ENCODE measurements at places on chromosomes 5 and 9.

DNA sequence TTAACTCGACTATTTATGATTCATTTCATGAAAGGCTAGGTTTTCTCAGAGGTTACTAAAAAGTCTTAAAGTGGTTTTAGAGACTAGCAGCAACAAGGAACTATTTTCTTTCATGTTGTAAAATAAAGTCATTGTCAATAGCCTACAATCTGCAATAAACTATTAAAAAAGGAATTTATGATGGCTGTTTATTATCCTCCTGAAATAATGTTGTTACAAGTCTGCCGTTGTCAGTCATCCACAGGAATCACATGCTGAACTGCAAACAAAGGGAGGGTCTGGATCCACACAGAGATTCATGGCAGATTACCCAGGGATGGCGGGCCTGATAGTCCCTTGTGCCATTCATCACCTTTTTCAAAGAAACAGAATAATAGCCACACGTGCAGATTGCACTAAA is 49.2 kb downstream of the TMEM174 start:
- DNase-seq, result no peak

- DNase-seq, result no peak
Measured at GRCh38 chr9:132063281-132063680, 16.4 kb downstream of the MED27 start.

DNA sequence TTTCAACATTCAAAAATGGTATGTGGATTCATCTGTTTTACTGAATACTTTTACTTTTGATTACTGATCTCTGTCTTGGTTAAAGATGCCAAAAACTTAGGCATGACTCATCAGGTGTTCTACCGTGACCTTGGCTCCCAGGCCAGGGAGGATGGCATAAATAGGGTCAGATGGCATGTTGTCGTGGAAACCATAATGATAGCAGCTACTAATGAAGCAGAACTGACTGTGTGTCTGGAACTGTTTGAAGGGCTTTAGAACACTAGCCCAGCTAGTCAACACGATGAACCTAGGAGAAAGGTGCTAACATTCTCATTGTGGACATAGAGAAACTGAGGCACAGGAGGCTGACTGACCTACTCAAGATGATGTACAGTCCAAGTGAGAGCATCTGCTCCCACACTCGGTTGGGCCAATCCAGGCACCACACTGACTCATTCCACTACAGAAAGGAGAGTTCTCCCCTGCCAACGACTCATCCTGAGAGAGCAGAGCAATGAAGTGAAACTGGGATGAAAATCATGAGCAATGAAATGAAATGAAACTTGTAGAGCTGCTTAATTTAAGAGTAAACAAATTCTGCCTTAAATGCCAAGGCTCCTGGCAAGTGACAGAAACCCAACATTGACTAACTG is 116.0 kb downstream of the TENT4A start:
- DNase-seq, result peak; percentile 40

GRCh38 chr9:115691693-115692092 is 461.9 kb upstream of the PAPPA start:
- DNase-seq, result no peak

GRCh38 chr5:92917044-92917443 is 664.0 kb downstream of the NR2F1-AS1 start:
- DNase-seq, result no peak

- DNase-seq, result no peak
Measured at GRCh38 chr9:131334629-131335367, 45.3 kb downstream of the PLPP7 start.

GRCh38 chr9:35816708-35817107 is 1.9 kb upstream of the HINT2 start:
- DNase-seq, result no peak

DNA sequence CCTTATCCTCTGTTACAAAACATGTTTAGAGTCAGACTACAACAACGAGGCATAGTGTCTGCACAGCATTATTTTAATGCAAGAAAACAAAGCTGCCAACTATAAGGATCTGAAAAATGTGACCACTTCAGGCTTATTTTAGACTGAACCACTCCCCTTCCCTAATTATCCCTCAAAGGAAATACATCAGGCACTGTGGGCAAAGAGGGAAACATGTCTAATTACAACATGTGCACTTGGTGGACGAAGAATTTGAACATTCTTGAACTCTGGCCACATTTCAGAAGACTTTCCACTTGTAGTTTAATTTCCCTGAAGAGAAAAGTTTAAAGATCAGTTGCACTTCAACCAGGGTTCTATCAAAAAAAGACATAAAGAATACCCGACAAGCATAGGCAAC is 3.8 kb downstream of the MTMR12 start:
- DNase-seq, result no peak

GRCh38 chr9:10443868-10444204 is 169.0 kb downstream of the PTPRD start:
- no peak for DNase-seq

DNA sequence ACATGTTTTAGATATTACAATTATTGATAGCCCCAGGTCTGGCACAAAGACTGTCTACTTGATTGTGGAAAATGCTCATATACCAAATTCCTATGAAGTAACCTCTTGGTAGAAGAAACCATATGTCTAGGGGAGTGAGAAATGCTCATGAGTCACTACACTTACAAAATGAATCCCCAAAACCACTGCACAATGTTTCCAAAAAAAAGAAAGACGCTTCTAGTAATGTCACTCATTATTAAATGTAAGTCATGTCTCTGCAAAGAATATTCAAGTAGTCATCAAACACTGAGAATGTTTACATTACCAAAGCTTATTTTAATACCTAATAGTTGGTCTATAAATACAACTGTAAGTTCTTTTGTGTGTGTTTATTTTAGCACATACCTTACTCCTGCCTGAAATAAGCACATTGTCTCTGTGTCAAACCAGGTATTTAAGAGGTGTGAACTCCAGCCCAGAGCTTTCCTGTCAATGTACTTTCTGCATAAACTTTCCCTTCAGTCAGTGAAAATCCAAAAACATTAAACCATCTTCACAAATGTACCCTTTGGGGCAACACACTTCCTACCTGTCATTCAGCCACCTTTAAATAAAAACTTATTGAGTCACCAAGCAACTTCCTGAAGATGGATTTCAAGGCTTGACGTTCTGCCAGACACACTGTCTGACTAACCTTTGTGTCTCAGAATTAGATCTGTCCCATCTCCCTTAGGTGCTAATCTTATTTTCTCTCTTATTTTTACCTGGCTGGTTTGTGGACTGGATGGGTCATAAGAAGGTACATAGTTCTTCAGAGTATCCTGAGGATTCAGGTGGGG is 194.0 kb downstream of the NFIB start:
- DNase-seq, result no peak

- no peak for DNase-seq
Measured at GRCh38 chr5:177958696-177959095, 37.3 kb downstream of the PROP1 start.

- DNase-seq, result no peak
Measured at GRCh38 chr5:14407051-14407450, 174.5 kb upstream of the OTULINL start.

DNA sequence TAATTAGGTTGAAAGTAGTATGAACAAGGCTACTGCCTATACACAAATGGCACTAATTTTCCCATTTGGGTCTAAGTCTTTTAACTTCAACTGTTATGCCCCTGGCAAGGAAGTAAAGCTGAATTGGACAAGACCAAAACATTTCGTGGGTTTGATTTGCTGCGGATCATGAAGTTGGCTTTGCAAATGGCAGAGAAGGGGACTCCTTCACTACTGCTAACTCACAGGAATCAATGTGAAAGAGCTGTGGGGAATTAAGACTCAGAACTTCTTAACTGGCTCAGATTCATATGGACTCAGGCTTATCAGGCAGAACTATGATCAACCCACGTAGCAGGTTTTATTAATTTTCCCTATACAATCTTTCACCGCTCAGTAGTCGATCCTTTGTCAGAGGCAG is 73.8 kb upstream of the IFNE start:
- DNase-seq, result no peak

DNA sequence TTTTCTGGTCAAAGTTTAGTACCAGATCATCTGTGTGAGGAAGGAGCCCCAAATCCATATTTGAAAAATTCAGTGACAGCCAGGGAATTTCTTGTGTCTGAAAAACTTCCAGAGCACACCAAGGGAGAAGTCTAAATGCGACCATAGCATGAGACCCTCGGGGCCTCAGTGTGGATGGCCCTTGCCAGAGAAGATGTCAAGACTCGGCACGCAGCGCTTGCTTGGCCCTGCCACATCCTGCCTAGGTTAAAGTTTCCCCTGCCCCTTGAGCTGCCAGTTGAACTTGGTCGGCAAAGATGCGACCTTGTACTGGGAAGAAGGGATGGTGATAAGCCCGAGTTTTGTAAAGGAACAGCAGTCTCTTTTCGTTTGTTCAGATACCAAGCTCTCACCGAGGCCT is 65.8 kb downstream of the IL31RA start:
- DNase-seq, result no peak

DNA sequence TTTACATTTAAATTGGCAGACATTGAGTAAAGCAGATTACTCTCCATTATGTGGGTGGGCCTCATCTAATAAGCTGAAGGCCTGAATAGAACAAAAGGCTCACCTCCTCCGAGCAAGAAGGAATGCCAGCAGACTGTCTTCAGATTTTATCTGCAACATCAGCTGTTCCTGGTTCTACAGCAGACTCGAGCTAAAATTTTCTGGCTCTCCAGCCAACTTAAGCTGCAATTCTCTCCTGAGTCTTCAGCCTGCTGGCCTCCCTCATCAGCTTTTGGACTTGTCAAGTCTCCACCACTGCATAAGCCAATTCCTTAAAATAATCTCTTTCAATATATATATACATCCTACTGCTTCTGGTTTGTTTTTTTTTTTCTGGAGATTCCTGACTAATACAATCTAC is 12.5 kb downstream of the TRPM3 start:
- DNase-seq, result no peak

GRCh38 chr5:65024681-65025080 is 256.0 kb downstream of the CWC27 start:
- no peak for DNase-seq

DNA sequence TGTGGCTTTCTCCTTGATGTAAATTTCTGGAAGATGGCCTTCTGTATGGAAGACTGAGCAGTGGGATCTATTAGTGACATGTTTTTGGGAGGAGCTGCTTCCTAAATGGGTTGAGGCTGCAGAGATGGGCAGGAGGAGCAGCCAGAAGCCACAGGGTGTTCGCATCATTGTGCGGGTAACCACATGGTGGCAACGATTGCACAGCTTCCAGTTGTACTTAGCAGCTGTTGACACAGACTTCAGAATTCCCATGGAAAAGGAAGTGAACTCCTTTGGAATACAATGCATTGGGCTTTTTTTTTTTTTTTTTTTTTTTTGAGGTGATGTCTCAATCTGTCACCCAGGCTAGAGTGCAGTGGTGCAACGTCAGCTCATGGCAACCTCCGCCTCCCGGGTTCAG is 297.3 kb downstream of the NR3C1 start:
- no peak for DNase-seq

All from activated T-cell treated with anti-CD3 and anti-CD28 coated beads for 24 hours (primary cell).